ENCODE measurements at places on chromosomes 2 and 18.

GRCh38 chr18:11309172-11309571 lies 159.8 kb upstream of the PIEZO2 start:
- DNase-seq = no peak
- no peaks in the 10 kb centered on the region for H3K4me1 ChIP-seq
- no peak overlapping the region for H3K4me3 ChIP-seq

GRCh38 chr2:227816507-227817294 lies 3.1 kb downstream of the CCL20 start:
- H3K27me3 ChIP-seq = peaks cover 5% of the 10 kb centered on the region
- no peak for DNase-seq
- no peak overlapping the region for H3K4me3 ChIP-seq
- H3K4me1 ChIP-seq = no peaks in the 10 kb centered on the region
- H3K36me3 ChIP-seq = no peaks in the 10 kb centered on the region
- no peak overlapping the region for H3K27ac ChIP-seq

- no peak overlapping the region for H3K27ac ChIP-seq
- no peak overlapping the region for H3K4me3 ChIP-seq
- H3K27me3 ChIP-seq = peaks cover 25% of the 10 kb centered on the region
Observed at GRCh38 chr2:150484461-150485021, 2.9 kb downstream of the RND3 start.

DNA sequence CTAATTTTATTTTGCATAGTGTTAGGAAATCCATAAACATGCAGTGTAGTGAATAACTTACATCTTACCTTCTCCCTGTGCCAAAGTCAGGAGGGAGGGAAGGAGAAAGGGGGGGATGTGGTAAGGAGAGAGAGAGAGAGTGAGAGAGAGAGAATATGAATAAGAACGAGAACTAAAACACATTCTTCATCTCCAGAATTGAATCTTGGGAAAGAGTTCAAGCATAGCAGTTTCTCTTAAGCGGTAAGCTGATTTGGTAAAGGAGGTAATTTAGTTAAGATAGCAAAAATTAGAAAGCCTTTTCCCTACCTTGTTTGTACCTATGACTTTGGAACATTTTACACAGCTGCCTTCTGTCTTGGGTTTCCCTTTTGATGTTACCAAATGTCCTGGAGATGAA lies 15.7 kb downstream of the ERMN start:
- H3K36me3 ChIP-seq = no peaks in the 10 kb centered on the region
- H3K27ac ChIP-seq = no peak overlapping the region
- no peak for DNase-seq
- no peaks in the 10 kb centered on the region for H3K27me3 ChIP-seq

DNA sequence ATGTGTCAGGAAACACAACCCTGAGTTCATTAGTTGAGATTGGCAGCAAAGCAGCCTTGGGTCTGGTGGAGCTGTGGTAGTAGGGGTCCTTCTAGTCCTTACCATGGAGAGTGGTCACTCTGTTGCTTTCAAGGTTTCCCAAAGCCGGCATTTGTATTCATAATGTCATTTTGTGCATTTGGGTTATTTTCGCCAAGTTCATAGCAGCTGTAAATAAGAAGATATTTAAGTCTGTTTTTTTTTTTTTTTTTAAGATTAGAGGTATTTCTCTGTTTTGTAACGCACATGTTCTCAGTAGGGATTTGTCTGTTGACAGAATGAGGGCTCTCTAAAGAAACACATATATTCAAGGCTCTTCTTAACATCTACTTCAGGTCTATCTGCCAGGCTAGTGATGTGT lies 114.1 kb downstream of the PRPF40A start:
- no peaks in the 10 kb centered on the region for H3K4me1 ChIP-seq
- no peak overlapping the region for H3K27ac ChIP-seq
- no peak overlapping the region for H3K4me3 ChIP-seq

GRCh38 chr2:187644486-187644885 lies 90.3 kb upstream of the TFPI start:
- H3K4me3 ChIP-seq = no peak overlapping the region
- no peaks in the 10 kb centered on the region for H3K27me3 ChIP-seq
- H3K27ac ChIP-seq = no peak overlapping the region
- no peaks in the 10 kb centered on the region for H3K36me3 ChIP-seq
- DNase-seq = no peak
- no peaks in the 10 kb centered on the region for H3K4me1 ChIP-seq

DNA sequence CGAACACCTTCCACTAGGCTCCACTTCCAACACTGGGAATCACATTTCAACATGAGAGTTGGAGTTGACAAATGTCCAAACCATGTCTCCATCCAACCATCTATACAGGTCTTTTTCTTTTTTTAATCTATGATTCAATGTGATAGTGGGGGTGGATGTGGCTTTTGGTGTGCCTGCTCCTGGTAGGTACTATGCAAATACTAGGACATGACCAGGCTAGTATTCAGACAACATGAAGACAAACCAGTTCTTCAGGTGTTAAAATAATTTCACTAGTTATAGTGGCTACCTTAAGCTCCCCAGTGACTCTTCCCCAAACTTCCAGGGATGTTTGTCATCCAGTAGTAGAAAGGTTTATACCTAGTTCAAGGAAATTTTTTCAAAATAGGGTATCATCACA lies 387.5 kb downstream of the CDH2 start:
- H3K27me3 ChIP-seq = no peaks in the 10 kb centered on the region
- H3K4me1 ChIP-seq = no peaks in the 10 kb centered on the region
- H3K36me3 ChIP-seq = no peaks in the 10 kb centered on the region
- DNase-seq = no peak

- no peaks in the 10 kb centered on the region for H3K36me3 ChIP-seq
- H3K27ac ChIP-seq = no peak overlapping the region
- no peaks in the 10 kb centered on the region for H3K4me1 ChIP-seq
- DNase-seq = no peak
Observed at GRCh38 chr2:200428961-200429665, 80.8 kb downstream of the KCTD18 start.

DNA sequence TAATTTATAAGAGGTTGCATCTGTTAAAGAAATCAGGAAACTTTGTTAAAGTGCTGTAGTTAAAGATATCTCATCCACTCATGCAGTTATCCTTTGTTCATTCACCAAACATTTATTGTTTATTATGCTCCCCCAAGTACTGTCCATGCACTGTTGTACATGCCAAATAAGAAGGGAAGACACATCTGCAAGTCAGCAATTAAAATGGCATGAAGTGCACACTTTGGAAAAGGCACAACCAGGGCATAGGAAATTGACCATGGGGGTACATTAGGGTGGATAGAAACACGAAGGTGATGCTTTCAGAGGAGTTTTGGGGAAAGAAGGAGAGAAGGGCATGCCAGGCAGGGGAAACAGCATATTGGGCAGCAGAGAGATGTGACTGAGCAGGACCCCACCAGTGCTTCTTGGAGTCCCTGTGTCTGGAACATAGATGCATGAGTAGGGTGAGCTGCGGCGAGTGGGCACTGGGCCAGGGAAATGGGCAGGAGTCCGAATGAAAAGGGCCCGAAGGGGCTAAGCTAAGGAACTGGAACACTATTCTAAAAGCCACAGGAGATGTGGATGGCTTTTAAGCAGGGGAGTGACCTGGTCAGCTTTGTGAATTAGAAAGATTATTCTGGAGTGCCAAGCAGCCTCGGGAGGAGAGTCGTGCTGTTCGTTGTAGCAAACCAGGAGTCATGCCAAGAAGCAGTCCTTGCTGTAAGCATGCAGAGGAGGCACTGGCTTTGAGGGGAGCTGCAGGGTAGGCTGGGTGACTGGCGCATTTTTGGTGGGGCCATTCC lies 316.3 kb downstream of the AGPS start:
- peaks cover 12% of the 10 kb centered on the region for H3K27me3 ChIP-seq
- no peaks in the 10 kb centered on the region for H3K36me3 ChIP-seq
- no peaks in the 10 kb centered on the region for H3K4me1 ChIP-seq
- no peak overlapping the region for H3K4me3 ChIP-seq

GRCh38 chr2:62743506-62743905 lies 38.0 kb downstream of the EHBP1 start:
- H3K4me1 ChIP-seq = peaks cover 3% of the 10 kb centered on the region
- H3K36me3 ChIP-seq = no peaks in the 10 kb centered on the region
- H3K27ac ChIP-seq = no peak overlapping the region
- no peak for DNase-seq

DNA sequence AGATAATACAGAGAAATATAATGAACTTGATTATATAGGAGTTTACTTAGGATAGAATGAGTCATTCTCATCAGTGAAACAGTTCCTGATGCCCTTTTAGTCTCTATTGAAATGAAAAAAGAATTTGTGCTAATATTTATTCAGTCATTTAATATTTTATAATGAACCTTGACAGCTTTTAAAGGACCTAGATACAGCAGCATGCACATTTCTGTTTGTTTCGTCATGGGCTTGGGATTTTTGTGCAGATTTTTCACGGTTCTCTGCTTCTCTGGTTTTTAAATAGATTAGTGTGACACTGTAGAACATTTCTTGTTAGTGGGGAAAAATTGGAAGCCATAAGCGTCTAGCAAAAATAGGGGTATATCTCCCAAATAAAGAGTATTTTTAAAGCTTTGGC lies 60.7 kb downstream of the NABP1 start:
- peaks cover 11% of the 10 kb centered on the region for H3K4me1 ChIP-seq
- no peak overlapping the region for H3K27ac ChIP-seq
- no peaks in the 10 kb centered on the region for H3K36me3 ChIP-seq
- H3K27me3 ChIP-seq = no peaks in the 10 kb centered on the region

GRCh38 chr2:80548469-80548868 lies 243.9 kb upstream of the LRRTM1 start:
- H3K27me3 ChIP-seq = no peaks in the 10 kb centered on the region
- no peak for DNase-seq
- no peak overlapping the region for H3K4me3 ChIP-seq
- peaks cover 4% of the 10 kb centered on the region for H3K36me3 ChIP-seq

DNA sequence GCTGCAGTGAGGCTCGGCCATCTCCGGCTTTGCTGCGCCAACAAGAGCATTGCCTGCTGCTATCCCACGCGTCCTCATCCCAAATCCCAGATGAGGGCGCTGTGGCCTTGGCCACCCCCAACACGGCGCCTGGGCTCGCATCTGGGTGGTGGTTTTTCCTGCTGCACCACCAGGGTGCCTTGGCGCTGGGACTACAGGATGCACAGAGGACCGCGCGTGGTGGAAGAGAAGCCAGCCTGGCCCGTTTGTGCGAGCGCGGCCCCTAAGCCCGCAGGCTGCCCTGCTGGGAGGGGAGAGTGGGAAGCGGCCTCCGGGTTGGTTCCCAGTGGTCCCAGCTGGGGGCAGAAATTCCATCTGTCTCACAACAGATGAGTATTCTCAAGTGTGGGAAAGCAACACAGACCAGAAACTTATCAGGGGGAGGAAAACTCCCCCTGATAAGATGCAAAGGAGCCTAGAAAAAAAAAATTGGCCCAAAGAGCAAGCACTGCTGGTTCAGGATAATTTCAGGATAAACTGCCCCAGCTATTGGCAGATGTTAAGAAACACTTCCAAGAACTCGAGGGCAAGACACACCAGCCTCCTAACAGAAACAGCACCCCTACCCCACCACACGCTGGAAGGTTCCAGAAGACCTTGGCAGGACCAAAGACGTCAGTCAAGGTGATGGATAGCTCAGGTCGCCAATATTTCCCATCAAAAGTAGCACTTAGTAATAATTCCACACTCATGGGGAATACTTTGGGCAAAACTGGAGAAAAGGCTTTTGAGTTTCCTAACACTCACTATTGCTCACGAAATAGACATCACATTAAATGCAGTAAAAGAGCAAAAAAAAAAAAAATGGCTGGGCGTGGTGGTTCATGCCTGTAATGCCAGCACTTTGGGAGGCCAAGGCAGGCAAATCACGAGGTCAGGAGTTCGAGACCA lies 152.1 kb downstream of the PXDN start:
- H3K4me3 ChIP-seq = no peak overlapping the region
- H3K4me1 ChIP-seq = no peaks in the 10 kb centered on the region
- H3K36me3 ChIP-seq = no peaks in the 10 kb centered on the region
- no peak for DNase-seq
- peaks cover 8% of the 10 kb centered on the region for H3K27me3 ChIP-seq

GRCh38 chr2:54384301-54385203 lies 71.6 kb upstream of the SPTBN1 start:
- H3K36me3 ChIP-seq = no peaks in the 10 kb centered on the region
- H3K4me1 ChIP-seq = no peaks in the 10 kb centered on the region
- peaks cover 12% of the 10 kb centered on the region for H3K27me3 ChIP-seq
- no peak overlapping the region for H3K27ac ChIP-seq

- H3K27ac ChIP-seq = no peak overlapping the region
- H3K36me3 ChIP-seq = no peaks in the 10 kb centered on the region
- no peaks in the 10 kb centered on the region for H3K4me1 ChIP-seq
- no peak for DNase-seq
Observed at GRCh38 chr18:27136208-27136535, 48.9 kb downstream of the CHST9 start.

DNA sequence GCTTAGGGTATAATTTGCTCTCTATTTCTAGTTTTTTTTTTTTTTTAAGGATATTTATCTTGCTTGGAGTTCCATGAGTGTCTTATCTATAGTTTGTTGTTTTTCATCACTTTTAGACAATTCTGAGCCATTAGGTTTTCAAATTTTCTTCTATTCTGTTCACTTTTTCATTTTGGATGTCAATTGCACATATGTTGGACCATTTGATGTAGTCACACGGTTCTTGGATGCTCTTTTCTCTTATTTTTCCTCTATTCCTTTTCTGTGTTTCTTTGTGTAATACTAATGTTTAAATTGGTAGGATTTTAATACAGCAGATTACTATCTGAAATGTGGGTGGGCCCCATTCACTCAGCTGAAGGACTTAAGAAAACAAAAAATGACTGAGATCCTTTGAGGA lies 292.6 kb downstream of the CALCRL start:
- no peak overlapping the region for H3K4me3 ChIP-seq
- no peaks in the 10 kb centered on the region for H3K36me3 ChIP-seq
- H3K27me3 ChIP-seq = no peaks in the 10 kb centered on the region
- DNase-seq = no peak
- no peak overlapping the region for H3K27ac ChIP-seq
- H3K4me1 ChIP-seq = no peaks in the 10 kb centered on the region

DNA sequence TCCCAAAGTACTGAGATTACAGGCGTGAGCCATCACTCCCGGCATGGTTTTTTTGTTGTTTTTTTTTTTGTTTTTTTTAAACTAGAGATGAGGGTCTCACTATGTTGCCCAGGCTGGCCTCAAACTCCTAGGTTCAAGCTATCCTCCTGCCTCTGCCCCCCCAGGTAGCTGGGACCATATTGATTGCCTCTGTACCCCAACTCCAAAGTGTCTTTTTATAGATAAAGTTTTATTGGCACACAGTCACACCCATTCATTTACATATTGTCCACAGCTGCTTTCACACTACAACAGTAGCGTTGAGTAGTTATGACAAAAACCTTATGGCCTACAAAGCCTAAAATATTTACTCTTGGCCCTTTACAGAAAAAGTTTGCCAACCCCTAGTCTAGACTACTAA lies 45.2 kb upstream of the SP5 start:
- H3K4me3 ChIP-seq = no peak overlapping the region
- no peak for DNase-seq
- H3K27me3 ChIP-seq = peaks cover 12% of the 10 kb centered on the region
- H3K36me3 ChIP-seq = no peaks in the 10 kb centered on the region
- no peak overlapping the region for H3K27ac ChIP-seq
- no peaks in the 10 kb centered on the region for H3K4me1 ChIP-seq

- no peaks in the 10 kb centered on the region for H3K4me1 ChIP-seq
- no peaks in the 10 kb centered on the region for H3K27me3 ChIP-seq
- H3K4me3 ChIP-seq = no peak overlapping the region
- H3K27ac ChIP-seq = no peak overlapping the region
Observed at GRCh38 chr2:211329882-211330281, 773.5 kb downstream of the CPS1 start.
